Hematopoietic multipotent progenitor cell treated with erythropoietin and hydrocortisone succinate and interleukin-3 and kit ligand, for 17 days (in vitro differentiated cells): ENCODE measurements at places on chromosomes 1 and 21.

DNA sequence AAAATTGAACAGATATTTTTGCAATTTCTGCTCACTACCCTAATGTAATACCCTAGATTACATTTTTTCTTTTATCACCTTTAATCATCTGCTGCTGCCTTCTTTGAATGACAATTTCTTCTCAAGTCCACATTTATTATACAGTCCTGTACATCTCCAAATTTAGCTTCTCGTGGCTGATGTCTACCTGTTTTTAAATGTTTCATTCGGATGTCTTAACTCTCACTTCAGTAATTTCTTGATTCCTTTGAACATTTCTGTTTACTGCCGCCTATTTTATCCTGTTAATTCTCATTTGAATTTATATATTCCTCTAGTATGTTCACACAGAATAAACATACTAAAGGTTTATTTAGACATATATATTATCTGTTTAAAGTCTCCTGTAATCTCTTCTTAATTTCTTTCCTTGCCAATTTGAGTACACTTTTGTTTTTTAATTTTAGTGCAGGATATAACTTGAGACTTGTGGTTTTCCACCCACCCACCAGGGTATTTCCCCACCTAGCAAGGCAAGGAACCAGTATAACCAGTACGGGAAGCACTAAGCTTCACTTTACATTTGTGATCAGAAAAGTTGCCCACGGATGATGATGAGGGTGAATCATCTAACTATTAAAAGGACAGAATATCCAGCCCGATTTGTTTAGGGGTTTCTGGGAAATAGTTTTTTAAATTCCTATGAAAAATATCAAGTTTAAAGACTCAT, 12.7 kb downstream of the INSL5 start:
- no peak for DNase-seq

DNA sequence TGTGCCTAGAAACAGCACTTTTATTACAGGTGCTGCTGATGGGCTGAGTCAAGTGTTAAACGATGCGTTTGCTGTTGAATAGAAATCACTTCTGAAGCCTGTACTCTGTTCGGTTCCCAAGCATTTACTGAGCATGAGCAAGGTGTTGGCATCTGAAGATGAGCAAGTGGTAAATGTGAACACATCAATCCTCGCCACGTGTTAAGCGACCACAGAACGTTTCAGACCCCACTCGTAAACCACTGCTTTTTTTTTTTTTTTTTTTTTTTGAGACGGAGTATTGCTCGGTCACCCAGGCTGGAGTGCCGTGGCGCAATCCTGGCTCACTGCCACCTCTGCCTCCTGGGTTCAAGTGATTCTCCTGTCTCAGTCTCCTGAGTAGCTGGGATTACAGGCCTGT, 241.2 kb downstream of the SETD4 start:
- DNase-seq, result no peak

DNA sequence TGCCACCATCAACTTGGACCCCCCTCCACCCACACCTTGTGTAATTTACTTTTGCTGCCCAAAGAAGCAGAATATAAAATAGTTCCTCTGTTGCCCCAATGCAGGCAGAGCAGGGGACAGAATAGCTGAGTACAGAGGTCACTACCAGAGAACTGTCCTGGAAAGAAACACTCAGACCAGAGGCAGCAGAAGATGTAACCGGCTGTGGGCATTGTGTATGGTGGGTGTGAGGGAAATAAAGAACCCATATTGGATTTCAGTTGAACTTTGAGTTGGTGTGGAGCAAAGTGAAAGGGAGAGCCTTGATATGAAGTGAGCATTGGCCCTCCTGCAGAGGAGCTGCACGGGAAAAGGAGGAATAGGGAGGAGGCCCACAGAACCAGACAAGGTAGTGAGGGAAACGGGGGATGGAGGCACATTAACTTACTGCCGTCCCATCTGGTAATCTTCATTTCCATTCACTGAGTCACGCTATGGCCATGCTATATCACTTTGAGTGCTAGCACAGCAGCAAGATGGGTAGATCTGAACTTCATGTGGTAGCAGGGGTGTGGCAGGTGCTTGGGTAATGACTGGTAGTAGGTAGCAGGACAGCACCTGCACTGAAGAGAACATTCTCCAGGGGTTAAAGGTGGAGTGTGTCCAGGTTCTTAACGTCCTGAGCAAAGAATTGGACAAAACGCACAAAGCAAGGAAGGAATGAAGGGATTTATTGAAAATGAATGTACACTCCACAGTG, 56.3 kb upstream of the FBXO28 start:
- DNase-seq, result no peak

GRCh38 chr1:68384872-68385411, 64.8 kb downstream of the RPE65 start:
- no peak for DNase-seq

GRCh38 chr1:112904831-112905261, 51.1 kb downstream of the SLC16A1 start:
- DNase-seq, result no peak

GRCh38 chr1:180228648-180229482, 1.2 kb upstream of the LHX4 start:
- DNase-seq, result no peak

GRCh38 chr1:72122099-72122880, 160.0 kb downstream of the NEGR1 start:
- no peak for DNase-seq

DNA sequence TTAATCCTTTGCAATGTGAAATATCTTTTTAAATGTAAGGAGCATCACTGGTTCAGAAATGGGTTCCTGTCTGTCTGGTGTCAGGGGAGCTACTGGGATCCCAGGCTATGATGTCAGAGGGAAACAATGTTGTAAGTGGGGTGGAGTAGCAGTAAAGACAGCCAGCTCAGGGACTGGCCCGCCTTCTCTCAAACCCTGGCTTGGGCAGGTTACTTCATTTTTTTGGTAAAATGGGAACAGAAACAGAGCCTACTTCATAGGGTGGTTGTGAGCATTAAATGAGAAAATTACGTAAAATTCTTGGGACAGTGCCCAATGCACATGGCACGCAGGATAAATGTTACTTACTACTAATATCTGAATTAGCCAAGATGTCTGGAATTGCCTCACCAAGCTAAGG, 30.7 kb upstream of the IL20 start:
- no peak for DNase-seq

DNA sequence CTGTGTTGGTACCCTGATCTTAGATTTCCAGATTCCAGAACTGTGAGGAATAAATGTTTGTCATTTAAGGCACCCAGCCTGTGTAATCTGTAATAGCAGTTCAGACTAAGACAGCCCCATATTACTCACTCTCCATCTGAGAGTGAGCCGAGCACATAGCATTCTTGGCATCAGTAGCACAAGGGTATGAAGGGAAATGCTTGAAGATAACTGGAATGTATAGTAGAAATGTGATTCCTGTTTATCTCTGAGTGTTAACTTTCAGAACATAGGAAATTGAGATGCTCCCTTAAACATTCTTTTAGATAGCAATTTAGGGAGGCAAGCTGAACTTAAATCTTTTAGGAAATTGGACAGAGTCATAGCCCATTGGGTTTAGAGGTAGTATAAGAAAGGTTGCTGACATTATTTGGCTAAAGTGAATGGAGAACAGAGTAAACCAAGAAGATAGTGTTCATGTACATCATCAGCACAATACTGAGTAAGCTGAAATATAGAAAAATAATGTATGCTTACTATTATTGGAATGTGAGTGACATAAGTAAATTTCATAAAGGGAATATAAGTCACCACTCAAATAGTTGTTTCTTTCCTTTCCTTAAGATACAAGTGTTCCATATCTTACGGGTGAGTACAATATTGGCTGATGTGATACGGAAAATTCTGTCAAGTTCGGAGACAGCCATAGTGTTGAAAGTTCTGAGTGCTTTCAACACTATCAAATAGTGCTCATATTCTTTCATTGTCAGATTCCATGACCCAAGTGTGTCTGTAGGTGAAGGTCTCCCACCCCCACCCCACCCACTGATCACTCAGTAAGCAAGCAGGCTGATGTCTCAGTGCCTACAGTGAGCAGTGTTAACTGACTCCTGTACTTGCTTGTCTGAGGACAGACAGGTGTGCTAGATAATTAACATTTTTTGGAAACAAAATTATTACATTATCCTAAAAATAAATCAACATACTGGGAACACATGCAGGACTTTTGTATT, 73.7 kb downstream of the LRRC8D start:
- peak; percentile 65 for DNase-seq

GRCh38 chr1:8629241-8630091, 188.0 kb downstream of the RERE start:
- DNase-seq, result no peak

DNA sequence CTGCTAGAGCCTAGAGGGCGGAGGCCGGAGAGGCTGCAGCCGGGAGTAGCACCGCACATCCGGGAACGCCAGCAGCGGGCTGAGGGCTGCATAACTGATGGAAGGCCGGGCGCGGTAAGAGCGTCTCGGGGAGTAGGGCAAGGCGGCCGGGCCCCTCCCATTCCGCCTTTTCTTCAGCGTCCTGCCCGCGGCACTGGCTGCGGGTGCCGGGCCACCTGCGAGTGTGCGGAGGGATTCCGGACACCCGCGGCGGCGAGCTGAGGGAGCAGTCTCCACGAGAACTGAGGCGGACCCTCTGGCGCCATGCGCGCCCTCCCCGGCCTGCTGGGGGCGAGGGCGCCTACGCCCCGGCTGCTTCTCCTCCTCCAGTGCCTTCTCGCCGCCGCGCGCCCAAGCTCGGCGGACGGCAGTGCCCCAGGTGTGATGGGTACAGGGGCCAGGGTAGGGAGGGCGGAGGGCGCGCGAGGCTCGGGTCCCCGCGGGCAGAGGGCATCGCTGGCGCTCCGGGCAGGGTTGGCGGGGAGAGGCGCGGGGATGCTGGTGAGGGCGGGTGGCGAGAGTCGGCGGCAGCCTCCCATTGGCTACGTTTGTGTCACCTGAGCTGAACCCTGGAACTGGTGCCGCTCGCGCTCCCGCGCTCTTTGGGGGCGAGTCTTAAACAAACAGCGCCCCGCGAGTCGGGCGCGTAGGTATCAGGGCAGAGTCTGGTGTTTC, 334.4 kb downstream of the SRGAP2C start:
- DNase-seq, result no peak

DNA sequence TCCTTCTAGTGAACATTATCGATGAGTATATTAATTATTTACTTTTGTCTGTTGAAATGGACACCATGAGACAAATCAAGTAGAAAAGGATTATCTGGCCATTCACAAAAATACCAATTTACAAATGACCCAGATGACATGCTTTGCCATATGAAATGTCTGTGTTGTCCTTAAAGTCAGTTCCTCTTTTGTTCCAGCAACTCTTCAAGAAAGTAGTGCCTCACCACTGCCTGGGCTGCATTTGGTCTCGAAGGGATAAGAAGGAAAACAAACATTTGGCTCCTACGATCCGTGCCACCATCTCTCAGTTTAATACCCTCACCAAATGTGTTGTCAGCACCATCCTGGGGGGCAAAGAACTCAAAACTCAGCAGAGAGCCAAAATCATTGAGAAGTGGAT, 79.6 kb downstream of the RGL1 start:
- no peak for DNase-seq

DNA sequence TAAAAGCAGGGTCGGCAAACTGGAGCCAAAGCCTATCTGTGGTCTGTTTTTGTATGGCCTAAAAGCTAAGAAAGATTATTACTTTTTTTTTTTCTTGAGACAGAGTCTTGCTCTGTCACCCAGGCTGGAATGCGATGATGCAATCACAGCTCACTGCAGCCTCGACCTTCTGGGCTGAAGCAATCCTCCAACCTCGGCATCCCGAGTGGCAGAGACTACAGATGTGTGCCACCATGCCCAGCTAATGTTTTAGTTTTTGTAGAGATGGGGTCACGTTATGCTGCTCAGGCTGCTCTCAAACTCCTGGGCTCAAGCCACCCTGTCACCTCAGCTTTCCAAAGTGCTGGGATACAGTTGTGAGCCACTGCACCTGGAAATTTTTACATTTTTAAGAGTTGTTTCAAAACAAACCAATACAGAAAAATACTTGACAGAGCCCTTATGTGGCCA, 6.5 kb upstream of the GLRX2 start:
- no peak for DNase-seq

- no peak for DNase-seq
Measured at GRCh38 chr1:68081775-68082283, 31.4 kb upstream of the DIRAS3 start.
